Astrocyte of the cerebellum (primary cell): ENCODE measurements at places on chromosomes 16 and 17.

GRCh38 chr16:471353-472198, 46.1 kb downstream of the RAB11FIP3 start:
- DNase-seq = no peak

GRCh38 chr17:520447-521182, 168.0 kb upstream of the RPH3AL start:
- no peak for DNase-seq

DNA sequence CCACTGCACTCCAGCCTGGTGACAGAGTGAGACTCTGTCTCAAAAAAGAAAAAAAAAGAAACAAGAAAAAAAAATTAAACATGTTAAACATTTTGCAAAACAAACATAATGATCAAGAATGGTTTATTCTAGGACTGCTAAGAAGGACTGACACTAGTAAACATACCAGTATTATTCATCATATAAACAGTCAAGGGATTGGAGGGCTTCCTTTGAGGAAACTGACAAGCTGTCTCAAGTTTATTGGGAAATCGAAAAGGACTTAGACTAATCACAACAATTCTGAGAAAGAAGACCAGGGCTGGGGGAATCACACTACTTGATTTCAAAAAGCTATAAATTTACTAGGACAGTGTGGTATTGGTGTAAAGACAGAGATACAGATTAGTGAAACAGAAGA, 75.5 kb downstream of the MYH10 start:
- no peak for DNase-seq

GRCh38 chr17:45284176-45285140, 22.6 kb upstream of the SPATA32 start:
- DNase-seq = no peak

GRCh38 chr17:58811290-58811689, 55.6 kb downstream of the PPM1E start:
- no peak for DNase-seq

GRCh38 chr17:34673995-34674890, 94.9 kb downstream of the TMEM132E start:
- DNase-seq = no peak

DNA sequence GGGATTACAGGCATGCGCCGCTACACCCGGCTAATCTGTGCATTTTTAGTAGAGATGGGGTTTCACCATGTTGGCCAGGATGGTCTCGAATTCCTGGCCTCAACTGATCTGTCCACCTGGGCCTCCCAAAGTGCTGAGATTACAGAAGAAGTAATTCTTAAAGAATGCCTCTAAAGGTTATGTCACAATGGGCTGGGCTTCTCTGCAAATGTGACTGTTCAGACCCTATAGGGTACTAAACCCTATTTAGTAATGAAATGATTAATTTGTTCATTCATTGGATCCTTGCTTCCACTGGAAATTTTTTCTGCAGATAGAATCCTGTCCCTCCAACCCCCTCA, 108.8 kb upstream of the CORO6 start:
- no peak for DNase-seq

- no peak for DNase-seq
These were observed 5.6 kb downstream of the ALOX15 start for GRCh38 chr17:4635823-4636375.

- DNase-seq = no peak
These were observed 70.4 kb downstream of the METRNL start for GRCh38 chr17:83149761-83150251.
